Effector memory CD4-positive, alpha-beta T cell (primary cell): ENCODE measurements at places on chromosomes 16 and 17.

DNA sequence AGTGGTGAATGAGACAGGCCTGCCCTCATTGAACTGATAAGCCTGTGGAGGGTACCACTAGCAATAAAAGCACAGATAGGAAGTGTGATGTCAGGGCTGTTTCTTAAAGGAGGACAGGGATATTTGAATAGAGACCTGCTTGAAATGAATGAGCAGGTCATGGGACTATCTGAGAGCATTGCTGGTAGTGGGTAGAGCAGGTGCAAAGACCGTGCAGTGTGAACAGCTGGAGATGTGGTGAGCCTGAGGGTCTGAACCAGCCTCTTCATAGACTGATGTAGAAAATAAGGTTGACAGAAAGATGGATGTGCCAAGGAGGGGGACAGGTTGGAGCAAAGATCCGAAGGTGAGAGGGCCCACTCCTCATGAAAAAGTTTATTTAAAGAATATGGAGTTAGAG, 2.4 kb downstream of the NUP93 start:
- H3K27me3 ChIP-seq = no peaks in the 10 kb centered on the region
- no peak overlapping the region for H3K4me3 ChIP-seq
- H3K27ac ChIP-seq = no peak overlapping the region
- DNase-seq = no peak
- H3K4me1 ChIP-seq = peaks cover 14% of the 10 kb centered on the region

DNA sequence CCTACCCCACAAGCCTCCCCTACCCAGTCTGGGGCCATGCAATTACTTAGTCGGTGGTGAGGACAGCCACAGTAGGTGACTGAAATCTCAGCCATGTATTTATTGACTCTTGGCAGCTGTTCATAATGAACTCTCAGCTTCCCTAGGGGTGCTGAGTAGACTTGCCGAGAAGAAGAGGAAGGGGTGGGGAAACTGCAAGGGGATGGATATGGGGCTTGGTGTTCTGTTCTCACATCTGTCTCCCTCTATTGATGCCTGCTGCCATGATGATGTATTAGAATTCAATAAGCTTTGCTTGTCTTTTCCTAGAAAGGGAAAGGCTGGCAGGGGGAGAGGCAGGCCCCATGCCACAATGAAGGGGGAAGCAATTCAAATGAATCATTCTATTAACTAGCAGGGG, 112.9 kb downstream of the GP2 start:
- H3K4me3 ChIP-seq = no peak overlapping the region
- H3K27ac ChIP-seq = no peak overlapping the region
- no peaks in the 10 kb centered on the region for H3K27me3 ChIP-seq
- DNase-seq = no peak

- H3K4me3 ChIP-seq = no peak overlapping the region
- H3K36me3 ChIP-seq = no peaks in the 10 kb centered on the region
- H3K4me1 ChIP-seq = no peaks in the 10 kb centered on the region
- H3K27ac ChIP-seq = no peak overlapping the region
- DNase-seq = no peak
These were observed 670.2 kb downstream of the CDH8 start for GRCh38 chr16:61366006-61366405.

DNA sequence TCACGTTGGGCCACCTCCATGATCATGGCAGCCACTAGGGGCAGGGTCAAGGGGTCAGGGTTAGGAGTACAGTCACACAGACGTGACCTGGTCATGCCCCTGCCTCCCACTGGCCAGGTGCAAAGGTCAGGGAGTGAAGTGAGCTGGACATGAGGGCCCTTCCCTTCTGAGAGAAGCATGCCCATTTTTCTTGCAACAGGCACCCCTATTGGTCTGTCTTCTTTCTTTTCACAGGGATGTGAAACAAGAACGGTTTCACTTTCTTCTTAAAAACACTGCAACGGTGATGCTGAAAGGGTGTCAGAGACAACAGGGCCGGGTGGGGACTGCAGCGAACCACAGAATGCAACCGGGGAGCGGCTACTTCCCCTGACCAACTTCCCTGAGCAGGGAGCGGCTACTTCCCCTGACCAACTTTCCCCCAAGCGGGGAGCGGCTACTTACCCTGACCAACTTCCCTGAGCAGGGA, 52.1 kb upstream of the DOC2B start:
- no peak overlapping the region for H3K4me3 ChIP-seq
- no peaks in the 10 kb centered on the region for H3K4me1 ChIP-seq
- H3K27ac ChIP-seq = no peak overlapping the region
- no peaks in the 10 kb centered on the region for H3K36me3 ChIP-seq
- no peaks in the 10 kb centered on the region for H3K27me3 ChIP-seq

DNA sequence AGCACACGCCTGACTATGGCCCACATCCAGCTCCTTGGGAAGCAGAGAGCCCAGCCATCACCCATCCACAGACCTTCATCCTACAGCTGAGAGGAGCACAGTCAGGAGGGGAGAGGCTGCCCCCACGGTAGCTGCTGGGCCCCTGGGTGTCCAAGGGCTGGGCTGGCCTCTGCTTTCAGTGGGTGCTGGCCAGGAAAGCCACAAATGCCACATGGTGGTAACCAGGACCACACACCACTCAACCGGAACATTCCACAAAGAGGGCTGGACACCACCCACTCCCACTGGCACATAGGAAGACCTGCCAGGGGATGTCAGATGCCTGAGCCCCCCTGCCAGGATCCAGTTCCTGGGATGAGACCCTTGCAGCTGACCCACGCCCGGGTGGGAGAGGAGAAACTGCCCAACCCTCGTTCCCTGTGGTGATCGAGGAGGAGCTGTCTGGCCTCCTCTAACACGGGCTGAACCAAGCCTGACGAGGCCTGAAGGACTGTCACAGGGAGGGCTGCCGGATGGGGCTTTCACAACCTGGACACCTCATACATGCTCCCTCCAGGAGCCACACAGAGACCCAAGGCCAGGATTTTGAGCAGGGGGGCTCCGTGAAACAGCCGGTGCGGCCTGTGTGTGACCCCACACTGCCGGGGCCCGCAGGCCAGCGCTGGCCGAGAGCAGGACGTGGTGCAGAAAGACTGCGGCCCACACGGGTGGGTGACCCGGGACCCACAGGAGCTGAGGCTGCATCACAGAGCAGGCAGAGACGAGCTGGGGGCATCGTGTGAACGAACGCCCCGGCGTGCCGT, 30.7 kb downstream of the PIEZO1 start:
- H3K27ac ChIP-seq = peak overlapping the region; percentile 42
- no peak for DNase-seq
- no peaks in the 10 kb centered on the region for H3K27me3 ChIP-seq
- H3K36me3 ChIP-seq = peaks cover 17% of the 10 kb centered on the region
- H3K4me1 ChIP-seq = peaks cover 18% of the 10 kb centered on the region

GRCh38 chr16:87608400-87608985, 6.2 kb downstream of the JPH3 start:
- no peak for DNase-seq
- H3K36me3 ChIP-seq = no peaks in the 10 kb centered on the region
- H3K27me3 ChIP-seq = peaks cover 30% of the 10 kb centered on the region
- H3K4me3 ChIP-seq = no peak overlapping the region
- peaks cover 6% of the 10 kb centered on the region for H3K4me1 ChIP-seq
